Frontal cortex (tissue), 4 donors: ENCODE measurements at places on chromosomes 5 and 9.
A peak's percentile ranks its signal among the peaks of the same experiment; 100 is the strongest.

GRCh38 chr9:108687006-108687987 is 168.5 kb downstream of the ACTL7B start:
- DNase-seq, result peak; percentile 16

GRCh38 chr9:129568560-129569501 is 52.1 kb downstream of the C9orf50 start:
- peak; percentile 71 for DNase-seq

DNA sequence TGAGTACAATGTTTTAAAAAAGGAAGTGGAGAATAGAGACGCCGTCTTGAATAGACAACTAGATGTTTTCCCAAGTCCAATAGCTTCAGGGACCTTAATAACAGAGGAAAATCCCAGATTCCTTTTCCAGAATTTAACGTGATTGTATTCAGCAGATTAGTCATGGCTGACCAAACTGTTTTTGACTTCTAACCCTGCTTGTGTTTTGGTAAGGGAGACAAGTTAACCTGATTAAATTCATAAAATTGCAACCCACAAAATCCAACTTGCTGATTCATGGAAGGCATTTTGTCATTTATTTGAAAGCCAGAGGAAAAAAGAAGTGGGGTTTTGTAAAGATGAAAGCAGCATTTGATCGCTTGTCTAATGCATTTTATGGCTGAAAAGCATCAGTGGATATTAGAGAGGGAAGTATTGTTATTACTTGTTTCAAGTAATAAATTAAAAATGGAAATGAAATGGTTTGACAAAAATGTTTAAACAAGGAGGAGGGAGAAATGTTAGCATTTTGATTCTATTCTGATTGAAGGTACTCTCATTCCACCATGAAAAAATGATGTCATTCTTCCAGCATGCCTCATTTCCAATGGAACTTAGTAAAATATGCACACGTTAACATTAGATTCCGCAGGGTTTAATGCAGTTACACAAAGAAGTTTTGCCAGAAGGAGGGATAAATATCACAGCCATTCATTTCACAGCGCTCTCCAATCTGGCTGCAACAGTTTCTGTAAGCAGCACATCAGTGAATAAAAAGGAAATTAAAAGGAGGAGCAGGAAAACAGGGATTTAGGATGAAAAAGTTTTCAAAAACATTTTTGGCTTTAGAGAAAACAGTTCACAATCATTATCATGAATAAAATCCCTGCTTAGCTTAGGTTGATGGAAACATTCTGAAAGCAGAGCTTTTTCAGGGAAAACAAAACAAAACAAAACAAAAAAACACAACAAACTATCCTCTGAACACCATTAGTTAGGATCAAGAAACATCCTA is 314.7 kb downstream of the PRR16 start:
- no peak for DNase-seq

DNA sequence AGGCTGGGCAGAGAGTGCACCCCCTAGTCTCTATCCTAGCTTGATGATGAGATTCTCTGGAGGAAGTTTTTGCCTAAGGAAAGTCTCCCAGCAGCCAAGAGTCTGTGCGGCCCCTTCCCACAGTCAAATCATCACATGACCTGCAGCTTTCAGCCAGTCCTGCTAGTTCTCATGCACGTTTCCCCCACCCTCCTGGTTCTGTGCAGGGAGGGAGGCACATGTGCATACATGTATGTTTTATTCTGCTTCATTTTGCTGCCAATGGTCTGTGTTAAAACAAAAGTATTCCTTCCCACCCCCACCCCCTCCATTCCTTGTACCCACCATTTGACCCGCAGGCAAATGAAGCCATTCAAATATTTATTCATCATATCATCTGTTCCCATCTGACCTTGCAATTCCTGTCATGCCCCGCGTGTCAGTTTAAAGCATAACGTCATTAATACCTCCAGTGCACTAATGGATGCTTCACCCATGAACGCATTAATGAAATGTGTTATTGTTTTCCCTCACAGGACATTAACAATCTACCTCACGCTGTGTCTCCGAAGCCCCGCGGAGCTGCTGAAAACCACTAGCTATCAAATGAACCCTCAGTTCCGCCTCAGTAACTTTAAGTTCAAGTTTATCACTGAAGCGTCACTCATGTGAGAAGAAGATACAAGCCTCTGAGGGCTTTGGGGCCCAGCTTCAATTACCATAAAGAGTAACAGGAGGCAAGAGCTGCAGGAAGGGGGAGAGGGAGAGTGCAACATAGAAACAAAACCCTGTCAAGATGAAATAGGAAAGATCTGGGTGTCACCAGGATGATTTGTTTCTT is 139.6 kb downstream of the RASEF start:
- DNase-seq, result no peak

GRCh38 chr9:98707166-98708102 is 1.3 kb downstream of the GABBR2 start:
- DNase-seq, result peak; percentile 50

DNA sequence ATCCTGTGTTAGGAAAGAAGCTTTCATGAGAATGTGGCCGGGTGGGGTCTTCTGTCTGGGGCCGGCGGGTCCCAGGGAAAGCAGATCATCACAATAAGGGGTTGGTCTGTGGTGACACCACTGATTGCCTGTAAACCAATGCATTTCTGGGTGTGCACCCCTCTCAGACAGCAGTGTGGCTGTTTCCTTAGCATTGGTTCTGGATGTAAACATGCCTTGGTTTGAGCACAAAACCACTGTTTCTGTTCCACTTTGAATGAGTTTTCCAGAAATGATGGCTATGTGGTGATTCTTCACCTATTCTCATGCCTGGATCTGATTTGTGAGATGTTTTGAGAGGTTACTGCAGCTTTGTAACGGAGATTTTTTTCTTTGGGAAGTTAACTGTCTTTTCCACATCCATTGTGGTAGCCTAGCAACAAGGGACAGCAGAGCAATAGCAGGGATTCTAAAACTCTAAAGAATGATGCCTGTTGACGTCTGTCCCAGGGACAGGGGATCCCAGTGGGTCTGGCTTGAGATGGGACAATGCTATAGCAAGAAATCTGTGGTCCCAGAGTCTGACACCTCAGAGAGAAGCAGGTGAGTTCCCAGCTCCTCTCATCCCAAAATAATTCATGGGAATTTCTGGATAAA is at the start of gene CCDC192:
Gene CCDC192 (plus strand): TSS at position 466 of the 636 bp plus-strand sequence. CDS start 55 bp downstream, at position 521.
- DNase-seq, result no peak

DNA sequence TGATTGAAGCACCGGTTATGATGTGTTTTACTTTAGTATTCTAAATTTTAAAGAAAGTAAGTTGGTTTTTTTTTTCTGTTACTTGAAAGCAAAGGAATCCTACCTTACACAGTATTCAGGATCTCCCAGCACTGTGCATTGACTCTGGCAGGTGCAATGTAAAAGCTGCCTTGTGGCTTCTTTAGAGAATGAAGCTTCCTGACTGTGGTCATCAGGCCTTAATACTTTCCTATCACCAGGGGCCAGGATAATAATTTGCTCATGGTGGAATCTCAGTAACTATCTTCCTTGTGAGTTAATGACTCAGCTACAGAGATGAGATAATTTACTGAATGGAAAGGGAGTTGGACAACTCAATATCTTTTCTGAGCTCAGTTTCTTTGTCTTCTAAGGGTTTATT is 435.5 kb upstream of the ZNF608 start:
- no peak for DNase-seq

DNA sequence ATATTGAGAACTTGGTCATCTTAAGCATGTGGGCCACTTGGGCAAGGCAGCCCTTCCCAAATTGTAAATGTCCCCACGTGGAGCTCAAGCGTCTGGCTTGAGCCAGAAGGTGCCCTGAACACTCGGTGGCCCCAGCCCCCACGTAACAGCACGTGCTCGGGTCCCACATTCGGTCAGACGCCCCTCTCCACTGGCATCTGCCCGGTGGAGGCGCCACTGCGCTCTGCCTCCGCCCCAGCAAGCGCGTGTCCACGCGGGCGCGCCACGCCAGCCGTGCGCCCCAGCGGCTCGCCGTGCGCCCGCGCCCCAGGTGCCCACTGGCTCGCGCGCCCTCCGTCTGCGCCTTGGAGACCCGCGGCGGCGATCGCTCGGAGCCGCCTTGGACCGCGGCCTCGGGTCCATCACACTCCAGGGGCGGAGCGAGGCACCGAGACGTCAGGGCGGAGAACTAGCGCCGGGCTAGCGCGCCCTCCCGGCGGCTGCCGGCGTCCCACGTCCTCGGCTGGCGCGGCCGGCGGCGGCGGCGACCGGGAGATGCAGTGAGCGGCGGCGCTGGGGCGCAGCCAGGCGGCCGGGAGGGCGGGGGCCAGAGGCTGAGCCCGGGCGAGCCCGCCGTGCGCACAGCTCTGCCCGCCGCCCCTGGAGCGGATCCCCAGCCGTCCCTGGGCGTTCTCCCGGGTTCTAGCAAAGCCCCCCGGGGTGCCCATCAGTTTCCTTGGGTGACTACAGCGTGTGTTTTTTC is at the start of gene PALM2AKAP2:
Gene PALM2AKAP2 (plus strand): TSS at position 488 of the 742 bp plus-strand sequence. CDS start 291 bp downstream, outside the sequence.
- peak; percentile 74 for DNase-seq

GRCh38 chr9:111533099-111533790 is 8.3 kb downstream of the ZNF483 start:
- no peak for DNase-seq

DNA sequence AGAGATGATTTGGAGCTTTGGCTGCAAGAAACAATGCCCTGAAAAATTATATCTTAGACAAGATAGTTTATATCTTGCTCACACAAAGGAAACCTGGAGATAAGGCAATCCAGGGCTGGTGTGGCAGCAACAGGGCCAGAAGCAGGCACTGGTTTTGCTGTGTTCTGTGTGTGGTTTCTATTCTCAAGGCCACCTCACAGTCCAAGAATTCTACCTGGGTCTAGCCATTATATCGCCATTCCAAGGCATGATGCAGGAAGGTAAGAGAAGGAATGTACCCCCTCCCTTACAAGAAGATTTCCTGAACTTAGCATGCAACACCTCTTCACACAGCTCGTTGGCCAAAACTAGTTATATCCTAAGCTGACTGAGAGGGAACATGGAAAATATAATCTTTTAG is 74.5 kb upstream of the MEGF10 start:
- DNase-seq, result no peak

DNA sequence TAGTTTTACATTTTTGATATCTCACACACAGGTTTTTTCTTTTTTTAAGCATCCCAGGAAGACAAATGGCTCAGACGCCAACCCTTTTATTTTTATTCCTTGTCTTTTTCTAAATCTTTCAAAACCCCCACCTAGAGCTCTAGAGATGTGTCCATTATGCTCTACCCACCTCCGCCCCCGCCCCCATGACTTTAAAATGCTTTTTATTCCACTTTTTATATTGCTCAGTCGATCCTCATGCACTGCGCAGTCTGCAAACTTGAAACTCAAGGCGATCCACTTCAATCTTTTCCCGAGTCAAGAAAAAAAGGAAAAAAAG is 411 bp upstream of the MAT2B start:
- DNase-seq, result no peak

- DNase-seq, result no peak
Observed at GRCh38 chr9:82128011-82128696, 139.6 kb downstream of the SPATA31D1 start.

GRCh38 chr5:132142459-132142858 is 68.9 kb downstream of the CSF2 start:
- DNase-seq, result no peak

GRCh38 chr5:172666251-172666650 is 25.2 kb downstream of the NEURL1B start:
- DNase-seq, result no peak

- DNase-seq, result no peak
Observed at GRCh38 chr9:88237991-88238571, 99.8 kb upstream of the SPATA31C2 start.

DNA sequence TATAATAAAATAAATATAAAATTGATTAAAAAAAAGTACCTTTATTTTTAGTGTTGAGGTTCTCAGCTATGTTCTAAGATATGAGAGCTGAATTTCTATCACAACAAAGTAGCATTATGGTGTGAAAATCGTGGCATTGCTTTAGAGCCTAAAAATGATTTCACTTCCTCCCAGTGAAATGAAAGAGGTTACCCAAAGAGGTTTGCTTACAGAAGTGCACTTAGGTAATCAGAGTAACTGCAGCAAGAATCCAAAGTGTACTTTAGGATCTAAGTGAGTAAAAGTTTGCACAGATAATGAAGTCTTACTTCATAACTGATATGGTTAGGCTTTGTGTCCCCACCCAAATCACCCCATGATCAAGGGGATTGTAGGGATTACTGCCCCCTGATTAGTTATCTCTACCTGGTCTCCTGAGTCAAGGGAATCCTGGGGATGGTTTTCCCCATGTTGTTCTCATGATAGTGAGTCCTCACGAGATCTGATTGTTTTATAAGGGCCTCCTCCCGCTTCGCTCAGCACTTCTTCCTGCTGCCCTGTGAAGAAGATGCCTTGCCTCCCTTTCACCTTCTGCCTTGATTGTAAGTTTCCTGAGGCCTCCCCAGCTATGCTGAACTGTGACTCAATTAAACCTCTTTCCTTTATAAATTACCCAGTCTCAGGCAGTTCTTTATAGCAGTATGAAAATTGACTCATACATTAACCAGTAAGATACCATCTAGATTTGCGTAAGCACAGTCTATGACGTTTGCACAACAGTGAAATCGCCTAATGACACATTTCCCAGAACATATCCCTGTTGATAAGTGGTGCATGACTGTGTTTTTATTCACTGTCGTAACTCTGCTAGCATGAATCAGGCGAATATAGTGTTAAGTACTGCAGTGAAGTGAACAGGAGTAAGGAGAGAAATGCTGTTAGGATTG is 40.3 kb upstream of the LRRC70 start:
- DNase-seq, result no peak

DNA sequence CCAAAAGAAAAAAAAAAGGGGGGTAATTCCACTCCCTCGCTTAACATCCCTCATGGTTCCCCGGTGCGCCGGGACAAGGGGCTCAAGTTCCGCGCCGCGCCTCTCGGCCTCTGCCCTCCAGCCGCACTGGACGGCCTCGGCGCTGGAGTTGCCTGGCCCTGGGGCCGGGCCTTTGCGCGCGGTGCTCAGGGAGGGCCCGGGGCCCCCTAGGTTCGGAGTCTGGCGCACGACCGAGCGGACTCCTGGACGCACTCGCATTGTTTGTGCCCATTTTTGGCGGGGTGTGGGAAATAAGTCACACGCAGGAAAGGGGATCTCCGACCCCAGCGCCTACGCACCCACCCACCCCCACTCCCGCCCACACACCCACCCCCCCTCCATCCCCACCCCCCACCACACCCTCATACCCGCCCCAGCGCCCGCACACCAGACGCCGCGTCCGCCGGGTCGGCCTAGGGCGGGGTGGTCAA is 381 bp downstream of the MED22 start:
- no peak for DNase-seq

DNA sequence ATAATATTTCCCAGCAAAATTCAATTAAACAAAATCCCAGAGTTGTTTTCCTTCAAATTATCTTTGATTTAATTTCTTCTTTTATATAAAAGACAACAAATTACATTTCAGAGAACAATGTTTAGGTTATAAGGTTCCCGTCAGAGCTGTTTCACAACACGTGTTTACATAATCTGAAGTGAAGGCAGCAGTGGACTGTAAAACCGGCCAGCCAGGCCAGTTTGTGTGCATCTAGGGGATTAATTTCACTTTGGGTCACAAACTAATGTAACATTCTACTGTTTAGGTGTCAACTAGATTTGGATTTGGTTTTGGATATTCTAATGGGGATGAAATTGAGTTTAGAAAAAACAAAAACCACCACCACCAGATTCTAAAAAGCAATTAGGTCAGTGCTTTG is 86.5 kb upstream of the PLPP1 start:
- no peak for DNase-seq
